Endothelial cell of umbilical vein (primary cell): ENCODE measurements at places on chromosomes 7 and 10.

DNA sequence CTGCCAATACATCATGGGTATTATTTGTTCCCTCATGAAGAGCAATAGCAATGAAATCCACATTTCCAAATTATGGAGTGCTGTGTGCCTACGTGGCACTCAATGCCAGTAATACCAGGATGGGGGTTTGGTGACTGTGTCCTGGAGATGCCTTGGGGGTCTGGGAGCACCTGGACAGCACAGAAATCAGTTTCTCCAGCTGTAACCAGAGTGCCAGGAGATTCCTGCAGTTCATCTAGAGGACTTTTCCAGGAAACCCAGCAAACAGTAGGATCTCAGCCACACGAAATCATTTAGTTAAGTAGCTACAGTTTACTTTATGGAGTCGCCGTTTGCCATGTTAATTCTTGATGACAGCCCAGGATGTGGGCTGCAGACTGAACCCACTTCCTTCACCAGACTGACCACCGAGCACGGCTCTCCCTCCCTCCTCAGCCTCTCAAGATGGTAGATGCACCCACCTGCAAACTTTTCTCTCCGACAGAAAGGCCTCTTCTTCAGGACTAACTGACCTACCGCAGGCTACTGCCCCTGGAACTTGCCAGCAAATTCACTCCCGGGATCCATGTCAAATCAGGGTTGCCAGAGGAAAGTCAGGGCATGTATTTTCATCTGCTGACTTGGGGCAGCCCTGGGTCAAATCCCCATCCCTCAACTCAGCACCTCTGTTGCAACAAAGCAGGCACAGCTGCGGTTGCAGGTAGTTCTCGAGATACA, 30.3 kb downstream of the MKI67 start:
- DNase-seq: no peak

DNA sequence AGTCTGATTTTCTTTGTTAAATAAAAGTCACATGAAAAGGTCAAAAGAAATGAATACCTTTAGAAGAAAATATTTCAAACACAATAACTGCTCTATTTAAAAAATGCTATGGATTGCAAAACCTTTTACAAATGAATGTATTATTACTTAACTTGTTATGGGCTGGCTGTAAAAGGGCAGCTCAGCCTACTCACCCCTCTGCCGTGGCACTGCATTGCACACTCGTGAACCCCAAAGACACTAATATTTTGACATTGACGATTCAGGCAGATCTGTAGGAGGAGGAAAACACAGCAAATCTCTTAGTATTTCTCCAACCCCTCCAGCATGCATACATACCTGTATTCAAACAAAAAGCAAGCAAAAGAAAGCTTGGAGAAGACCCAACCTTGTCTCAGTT, 149.5 kb downstream of the FANK1 start:
- no peak for DNase-seq

DNA sequence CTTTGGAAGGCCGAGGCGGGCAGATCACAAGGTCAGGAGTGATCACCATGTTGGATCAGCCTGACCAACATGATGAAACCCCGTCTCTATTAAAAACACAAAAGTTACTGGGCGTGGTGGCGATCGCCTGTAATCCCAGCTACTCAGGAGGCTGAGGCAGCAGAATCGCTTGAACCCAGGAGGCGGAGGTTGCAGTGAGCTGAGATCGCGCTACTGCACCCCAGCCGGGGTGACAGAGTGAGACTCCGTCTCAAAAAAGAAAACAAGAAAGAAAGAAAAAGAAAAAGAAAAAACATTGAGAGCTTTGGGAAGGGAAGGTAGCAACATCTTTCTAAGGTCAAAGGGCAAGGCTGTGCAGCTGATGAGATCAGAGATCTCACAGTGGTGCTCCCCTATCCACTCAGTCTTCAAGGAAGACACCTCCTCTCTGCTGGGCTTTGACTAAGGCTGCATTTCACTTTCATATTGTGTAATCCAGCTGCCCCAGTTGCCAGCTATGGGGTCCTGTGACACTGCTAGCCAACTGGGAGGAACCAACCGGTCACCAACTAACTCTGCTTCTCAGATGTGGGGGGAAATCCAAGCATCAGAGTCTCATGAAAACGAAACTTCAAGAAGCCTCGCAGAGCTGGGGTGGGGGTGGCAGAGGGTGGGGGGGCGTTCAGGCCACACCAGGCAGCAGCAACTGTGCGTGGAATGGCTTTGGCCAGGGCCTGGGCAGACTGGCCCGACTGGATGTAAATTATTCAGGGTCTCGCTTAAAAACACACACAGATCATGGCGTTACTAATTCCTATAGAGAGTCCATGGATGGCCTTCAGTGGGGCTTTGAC, 1.5 kb downstream of the IL15RA start:
- peak; percentile 66 for DNase-seq

DNA sequence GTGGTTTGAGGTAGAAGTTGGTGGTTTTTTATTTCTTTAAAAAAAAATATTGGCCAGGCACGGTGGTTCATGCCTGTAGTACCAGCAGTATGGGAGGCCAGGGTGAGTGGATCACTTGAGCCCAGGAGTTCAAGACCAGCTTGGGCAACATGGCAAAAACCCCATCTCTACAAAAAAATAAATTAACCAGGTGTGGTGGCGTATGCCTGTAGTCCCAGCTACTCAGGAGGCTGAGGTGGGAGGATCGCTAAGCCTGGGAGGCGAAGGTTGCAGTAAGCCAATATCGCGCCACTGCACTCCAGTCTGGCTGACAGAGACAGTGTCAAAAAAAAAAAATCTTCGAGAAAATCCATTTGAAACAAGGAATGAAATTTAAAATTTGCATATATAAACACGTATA, 1.1 kb downstream of the IL2RA start:
- no peak for DNase-seq

DNA sequence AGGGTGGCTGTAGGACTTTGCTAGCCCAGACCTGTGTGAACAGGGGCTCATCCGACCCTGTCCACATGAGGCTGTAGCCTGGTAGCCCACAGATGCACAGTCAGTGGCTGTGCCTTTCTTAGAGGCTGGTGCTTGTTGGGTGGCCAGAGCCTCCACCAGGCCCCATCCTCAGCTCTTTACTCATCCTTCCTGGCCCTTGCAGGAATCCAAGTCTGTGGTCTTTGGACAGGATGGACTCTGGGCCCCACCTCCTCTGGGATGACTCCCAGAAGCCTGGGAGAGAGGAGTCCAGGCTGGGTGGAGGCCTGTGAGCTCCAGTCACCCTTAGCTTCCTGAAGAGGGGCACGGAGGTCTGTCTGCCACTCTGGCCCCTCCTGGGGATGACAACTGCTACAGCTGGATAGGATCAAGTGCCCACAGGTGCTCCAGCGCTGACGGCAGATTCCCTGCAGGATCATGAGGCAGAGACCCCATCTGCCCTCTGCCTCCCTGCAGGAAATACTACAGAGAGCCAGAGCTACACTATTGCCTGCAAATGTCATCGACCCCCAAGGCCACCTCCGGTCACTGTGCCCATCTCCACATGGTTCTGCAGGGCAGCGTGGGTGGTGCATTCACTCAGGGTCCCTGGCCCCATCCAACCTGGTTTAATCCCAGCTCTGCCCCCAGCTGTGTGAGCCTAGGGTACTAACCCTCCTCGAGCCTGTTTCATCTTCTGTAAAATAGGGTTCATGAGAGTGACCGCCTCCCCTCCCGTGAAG, 114.5 kb downstream of the PTPN20 start:
- no peak for DNase-seq

DNA sequence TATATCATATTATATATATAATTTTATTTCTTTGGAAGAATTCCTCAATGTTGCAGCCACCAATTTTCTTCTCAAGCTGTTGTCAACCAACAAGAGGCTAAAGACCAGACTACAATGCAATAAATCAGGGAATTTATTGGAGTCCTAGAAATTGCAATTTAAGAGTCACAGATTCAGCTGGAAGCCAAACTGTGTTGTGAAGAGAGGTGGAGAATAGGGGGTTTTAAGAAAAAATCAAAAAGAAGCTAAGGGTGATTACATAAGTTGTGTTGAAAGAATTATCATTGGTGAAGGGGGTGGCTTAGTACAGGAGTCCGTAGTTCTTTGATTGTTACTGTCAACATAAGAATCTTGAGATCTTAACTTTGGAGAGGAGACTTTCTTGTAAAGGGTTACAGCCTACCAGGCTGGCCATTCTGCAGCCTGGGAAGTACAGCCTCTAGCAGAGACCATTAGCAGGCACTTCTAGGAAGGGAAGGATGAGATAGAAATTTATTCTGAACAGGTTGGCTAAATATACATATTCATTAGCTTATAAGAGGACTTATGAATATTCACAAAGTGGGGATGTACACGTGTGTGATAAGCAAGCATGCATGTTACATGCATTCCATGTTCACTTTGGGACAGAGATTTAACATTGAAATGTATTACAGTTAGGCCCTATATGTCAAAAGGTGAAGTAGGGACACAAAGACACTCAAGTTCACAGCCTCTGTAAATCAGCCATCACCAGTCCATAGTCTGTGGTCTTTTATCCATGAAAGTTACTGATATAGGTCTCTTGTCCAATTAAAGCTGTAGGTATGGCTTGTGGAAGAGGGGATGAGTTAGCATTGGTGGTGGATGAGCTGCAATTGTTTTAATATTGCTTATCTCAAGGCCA, 8.3 kb upstream of the TMEM168 start:
- DNase-seq: no peak

- no peak for DNase-seq
Observed at GRCh38 chr7:44508328-44509030, 18.0 kb upstream of the NUDCD3 start.

- no peak for DNase-seq
Observed at GRCh38 chr10:72386916-72387586, 32.3 kb upstream of the DNAJB12 start.

DNA sequence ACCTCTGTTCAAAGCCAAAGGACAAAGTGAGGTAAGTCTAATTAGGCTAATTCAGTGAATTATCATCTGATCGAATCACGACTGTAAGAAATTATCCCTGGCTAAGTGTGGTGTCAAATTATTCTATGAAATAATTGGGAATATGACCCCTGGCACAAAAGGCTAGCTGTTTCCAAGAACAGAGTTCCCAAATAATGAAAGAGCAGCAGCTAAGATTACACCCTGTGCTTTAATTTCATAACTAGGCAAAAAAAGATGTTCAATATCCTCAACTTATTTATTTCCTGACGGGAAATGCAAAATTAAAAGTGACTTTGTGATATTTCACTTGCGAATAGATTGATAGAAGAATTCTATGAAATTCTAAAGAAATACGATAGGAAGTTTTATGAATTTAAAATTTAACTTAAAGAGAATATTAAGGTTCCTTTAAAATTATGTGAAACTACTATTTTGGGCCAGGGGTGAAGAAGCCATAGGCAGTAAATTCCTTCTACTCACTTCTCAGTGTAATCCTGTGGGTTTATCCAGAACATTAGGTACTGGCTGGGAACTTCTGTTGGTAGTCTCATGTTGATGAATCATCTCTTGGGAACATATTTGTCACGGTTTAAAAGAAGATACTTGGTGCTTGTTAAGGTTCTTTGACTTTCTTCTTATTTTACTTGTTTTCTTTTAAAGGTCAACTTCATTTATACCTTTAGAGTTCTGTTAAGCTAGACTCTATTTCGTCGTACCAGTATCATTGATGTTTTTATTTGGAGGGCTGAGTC, 148.5 kb downstream of the POLR1F start:
- DNase-seq: no peak

GRCh38 chr10:130747946-130748345, 563.6 kb downstream of the TCERG1L start:
- no peak for DNase-seq

DNA sequence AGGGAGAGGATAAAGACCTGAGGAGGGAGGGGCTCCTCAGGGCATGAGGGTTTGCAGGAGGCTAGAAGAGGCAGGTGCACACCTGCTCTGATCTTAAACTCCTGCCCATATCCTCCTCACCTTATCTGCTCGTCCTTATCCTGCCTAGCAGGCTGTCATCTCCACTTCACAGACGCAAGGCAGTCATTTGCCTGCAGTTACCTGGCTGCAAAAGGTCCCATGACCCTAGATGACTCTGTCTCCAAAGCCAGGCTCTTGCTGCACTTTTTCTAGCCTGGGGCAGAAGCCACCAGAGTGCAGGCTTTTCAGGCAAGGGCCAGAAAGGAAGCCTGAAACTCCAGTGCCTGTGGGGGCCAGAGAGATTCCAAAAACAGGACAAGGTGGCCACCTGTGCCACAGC, 1.7 kb upstream of the ZNF853 start:
- DNase-seq: no peak
